ENCODE measurements at places on chromosomes 2 and 18.

GRCh38 chr2:240107477-240107796, 28.7 kb downstream of the COPS9 start:
- DNase-seq, result no peak

DNA sequence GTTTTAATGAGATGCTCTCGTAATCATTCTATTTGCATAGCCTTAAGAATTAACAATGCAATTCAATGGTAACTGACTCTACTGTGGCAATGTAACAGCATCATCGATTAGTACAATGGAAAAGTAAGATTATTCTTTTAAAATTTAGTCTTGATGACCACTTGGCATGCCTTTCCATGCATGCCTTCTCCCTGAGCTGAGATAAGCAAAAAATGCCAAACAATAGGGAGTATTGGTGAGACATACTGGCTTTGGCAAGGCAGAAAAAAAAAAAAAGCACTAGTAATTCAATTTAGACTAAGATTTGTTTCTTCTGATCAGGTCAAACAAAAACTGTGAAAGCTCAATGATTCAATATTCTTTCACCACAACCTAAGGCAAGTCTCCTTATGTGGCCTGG, 110.8 kb upstream of the TRIB2 start:
- DNase-seq, result no peak

DNA sequence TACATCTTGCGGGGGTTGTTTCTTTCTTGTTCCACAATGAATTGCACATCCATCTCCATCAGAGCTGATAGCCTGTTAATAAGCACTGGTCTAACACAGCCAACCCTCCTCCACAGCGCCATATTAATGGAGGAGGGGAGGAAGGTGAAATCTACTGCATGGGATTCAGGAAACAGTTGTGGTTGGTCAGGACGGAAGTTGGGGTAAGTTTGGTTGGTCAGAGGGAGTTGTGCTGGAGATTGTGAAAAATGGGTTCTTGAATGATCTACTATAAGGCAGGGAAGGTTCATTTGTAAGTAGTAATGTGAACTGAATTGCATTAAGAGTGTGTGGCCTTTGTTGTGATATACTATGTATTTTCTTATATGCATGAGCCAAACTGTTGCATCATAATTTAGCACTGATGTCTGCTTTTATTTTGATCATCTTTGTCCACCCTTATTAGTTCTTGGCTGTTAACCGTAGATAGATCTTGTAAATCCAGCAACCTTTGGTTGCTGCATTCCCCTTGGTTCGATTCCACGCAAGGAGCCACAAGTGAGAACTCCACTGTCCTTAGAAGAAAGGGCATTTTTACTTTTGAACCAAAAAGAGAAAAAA, 150.6 kb upstream of the MAPRE2 start:
- DNase-seq, result no peak

DNA sequence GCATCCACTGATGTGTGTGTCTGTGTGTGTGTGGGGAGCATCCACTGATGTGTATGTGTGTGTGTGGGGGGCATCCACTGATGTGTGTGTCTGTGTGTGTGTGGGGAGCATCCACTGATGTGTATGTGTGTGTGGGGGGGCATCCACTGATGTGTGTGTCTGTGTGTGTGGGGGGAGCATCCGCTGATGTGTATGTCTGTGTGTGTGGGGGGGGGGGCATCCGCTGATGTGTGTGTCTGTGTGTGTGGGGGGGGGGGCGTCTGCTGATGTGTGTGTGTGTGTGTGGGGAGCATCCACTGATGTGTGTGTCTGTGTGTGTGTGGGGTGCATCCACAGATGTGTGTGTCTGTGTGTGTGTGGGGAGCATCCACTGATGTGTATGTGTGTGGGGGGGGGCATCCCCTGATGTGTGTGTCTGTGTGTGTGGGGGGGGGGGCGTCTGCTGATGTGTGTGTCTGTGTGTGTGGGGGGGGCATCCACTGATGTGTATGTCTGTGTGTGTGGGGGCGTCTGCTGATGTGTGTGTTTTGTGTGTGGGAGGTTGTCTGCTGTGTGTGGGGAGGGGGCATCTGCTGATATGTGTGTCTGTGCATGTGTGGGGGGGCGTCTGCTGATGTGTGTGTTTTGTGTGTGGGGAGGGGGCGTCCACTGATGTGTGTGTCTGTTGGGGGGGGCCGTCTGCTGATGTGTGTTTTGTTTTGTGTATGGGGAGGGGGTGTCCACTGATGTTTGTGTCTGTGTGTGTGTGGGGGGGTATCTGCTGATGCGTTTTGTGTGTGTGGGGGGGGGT, 125.9 kb downstream of the NFATC1 start:
- DNase-seq, result peak; percentile 38

GRCh38 chr2:70823249-70823648, 2.9 kb upstream of the CLEC4F start:
- no peak for DNase-seq

DNA sequence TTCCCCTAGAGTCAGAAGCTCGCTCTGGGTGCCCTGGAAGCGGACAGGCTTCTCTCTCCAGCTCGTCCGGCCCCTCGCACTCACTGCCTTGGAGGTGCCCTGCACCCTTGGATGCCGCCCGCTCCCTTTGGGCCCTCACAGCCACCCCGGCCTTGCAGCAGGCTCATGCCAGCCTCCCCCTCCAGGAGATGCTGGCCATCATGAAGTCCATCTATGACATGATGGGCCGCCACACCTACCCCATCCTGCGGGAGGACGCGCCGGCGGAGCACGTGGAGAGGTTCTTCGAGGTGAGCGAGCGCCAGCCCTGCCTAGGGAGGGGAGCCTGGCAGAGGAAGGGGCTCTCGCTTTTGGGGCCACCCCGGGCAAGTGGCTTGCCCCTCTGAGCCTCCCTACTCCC, 20.3 kb upstream of the FAHD2A start:
- no peak for DNase-seq

- no peak for DNase-seq
Observed at GRCh38 chr2:161321944-161322648, 13.9 kb downstream of the PSMD14 start.

- no peak for DNase-seq
Observed at GRCh38 chr2:6557737-6558136, 308.0 kb downstream of the CMPK2 start.

DNA sequence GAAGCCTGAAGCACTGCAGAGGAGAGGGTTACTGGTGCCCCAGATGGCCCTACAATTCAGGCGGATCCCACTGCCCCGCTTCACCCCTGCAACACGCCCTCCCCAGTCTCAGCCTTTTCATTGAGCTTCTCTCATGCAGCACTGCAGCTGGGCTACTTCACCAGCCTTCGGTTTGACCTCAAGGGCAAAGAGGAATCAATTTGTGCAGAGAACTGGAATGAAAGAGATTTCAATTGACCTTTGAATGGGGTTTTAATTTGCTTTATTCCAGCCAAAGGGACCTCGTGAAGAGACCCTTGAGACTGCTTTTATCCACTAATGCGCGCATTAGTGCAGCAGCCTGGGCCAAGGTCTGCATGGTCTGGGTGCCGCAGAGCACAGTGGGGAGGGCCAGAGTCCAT, 8.8 kb upstream of the POMC start:
- DNase-seq, result no peak

DNA sequence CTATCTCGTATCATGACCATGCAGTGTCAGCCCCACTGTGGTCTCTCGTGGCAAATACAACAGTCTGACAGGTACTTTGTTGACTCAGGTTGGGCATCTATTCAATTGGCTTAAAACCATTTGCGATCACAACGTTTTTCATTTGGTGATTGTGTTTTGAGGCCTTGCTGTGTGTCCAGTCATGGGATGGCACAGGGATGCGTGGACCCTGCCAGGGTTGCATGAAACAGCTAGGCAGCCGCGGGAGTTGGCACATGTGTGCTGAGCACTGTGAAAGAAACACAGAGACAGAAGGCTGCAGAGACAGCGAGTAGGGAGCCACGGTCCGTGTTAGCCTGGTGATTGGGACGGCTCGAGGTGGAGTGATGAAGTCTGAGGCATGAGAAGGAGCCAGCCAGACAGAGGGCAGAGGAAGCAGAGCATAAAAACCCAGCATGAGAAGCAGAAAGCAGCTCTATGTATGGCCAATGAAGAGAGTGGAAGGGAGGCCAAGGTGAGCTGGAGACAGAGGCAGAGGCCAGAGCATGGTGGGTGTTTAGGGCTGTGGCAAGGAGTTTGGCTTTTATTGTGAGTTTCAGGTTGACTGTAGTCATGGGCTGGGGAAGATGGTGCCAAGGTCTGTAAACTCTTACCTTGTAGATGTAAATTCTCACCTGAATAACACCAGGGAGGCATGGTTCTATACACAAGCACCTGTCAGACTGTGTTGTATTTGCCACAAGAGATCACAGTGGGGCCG, 31.8 kb upstream of the IL1R1 start:
- DNase-seq, result no peak

DNA sequence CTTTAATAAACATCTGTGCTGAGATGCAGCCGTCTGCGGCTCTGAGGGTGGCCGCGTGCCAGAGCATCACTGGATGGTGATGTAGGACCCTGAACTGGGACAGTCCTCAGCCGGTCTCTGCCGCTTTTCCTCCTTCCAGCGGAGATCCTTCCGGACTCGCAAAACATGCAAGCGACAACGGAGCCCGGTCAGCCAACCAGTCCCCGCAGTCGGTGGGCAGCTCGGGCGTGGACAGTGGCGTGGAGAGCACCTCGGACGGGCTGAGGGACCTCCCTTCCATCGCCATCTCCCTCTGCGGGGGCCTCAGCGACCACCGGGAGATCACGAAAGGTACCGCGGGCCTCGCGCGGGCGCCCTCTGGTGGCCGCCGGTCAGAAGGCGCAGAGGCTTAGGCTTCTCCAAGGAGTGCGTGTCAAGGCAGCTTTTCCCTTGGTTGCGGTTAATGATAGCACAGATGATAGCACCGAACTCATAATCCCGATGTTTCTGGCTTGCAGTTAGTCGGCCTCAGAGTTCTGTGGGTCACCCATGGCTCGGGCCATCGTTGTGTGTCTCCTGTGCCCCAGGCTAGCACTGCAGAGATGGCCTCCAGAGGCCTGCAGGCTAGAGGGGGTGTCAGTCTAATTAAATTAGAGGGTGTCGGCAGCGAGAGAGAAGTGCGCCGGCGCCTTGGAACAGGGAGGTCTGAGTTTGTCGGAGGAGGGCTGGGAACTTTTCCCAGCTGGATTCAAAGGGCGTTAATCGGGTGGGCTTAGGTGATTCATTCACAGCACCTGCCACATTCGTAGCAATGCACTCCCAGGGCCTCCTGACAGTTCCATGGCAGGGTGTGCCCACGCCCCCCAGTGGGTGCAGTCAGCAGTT, 38.5 kb downstream of the LPIN1 start:
- peak; percentile 49 for DNase-seq

- DNase-seq, result no peak
Observed at GRCh38 chr2:65370387-65371073, 61.9 kb downstream of the SPRED2 start.

DNA sequence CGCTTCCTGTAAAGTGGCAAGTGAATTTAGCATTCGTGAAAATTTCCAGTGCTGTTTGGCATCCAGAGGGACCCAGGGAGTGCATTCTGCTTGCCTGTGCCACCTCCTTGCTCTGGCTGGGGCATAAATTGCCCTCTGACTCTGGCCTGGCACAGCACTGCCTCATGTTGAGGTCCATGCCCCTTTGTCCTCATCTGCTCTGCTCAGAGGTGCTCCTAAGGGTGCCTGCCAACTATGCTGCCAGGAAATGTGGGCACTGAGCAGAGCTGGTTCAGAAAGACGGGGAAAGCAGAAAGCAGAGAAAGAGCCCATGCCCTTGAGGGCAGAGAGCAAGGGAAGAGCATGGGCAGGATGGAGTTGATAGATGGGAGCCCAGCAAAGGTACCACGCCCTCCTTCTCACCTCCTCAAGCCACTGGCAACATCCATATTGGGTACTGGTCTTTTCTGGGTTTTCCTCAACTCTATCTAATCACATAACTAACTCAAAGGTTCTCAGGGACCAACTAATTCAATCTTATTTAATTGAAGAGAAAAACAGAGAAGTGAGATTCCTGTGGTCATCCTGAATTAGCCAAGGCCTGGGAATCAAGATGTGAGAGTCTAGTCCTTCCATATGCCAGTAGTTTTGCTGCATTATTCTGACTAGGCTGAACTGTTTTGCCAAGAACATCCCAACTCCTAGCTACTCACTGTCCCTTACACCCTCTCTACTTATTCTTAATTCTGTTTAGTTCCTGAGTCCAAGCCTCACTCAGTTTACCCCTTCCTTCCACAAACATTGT, 441.5 kb upstream of the TNP1 start:
- no peak for DNase-seq

DNA sequence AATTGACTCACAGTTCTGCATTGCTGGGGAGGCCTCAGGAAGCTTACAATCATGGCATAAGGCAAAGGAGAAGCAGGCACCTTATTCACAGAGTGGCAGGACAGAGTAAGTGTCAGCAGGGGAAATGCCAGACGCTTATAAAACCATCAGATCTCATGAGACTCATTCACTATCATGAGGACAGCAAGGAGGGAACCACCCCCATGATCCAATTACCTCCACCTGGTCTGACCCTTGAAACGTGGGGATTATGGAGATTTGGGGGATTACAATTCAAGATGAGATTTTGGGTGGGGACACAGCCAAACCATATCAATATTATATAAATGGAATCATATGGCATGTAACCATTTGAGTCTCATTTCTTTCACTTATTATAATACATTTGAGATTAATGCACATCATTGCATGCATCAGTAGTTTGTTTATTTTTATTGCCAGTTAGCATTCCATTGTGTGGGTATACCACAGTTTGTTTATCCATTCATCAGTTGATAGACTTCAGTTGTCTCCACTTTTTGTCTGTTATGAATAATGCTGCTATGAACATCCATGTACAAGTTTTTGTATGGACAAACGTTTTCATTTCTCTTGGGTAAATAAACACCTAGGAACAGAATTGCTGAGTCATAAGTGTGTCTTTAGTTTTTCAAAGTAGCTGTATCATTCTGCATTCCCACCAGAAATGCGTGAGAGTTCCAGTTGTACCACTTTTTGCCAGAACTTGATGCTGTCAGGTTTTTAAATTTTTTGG, 5.8 kb upstream of the SRBD1 start:
- no peak for DNase-seq

- peak; percentile 99 for DNase-seq
Observed at GRCh38 chr2:175167792-175168563, at the start of gene ATF2. ATF2 (minus strand) TSS chr2:175168203; CDS start chr2:175136443, 31,760 bp downstream.

- peak; percentile 59 for DNase-seq
Observed at GRCh38 chr2:75064691-75065396, 106.4 kb downstream of the POLE4 start.

- peak; percentile 77 for DNase-seq
Observed at GRCh38 chr2:73285159-73285739, 971 bp upstream of the FBXO41 start.

DNA sequence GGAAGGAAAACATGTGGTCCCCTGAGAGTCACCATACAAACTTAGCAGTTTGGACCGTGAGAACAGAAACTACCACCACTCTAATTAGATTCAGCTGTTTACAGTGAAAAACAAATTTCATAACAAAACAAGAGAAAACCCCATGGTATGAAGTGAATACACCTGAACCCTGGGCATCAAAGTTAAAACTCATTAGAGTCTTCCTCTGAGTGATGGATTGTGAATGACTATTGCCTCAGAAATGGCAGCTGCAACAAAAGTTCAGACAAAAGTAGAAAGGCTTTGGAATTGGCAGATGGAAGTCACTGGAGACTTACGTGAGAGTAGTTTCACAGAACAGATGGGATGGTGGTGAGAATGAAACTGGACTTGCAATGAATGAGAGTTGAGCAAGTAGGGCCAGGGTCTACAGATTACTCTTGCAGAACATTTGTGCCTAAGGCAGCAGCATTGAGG, 98.0 kb downstream of the AAK1 start:
- DNase-seq, result no peak

- DNase-seq, result no peak
Observed at GRCh38 chr2:160603771-160604510, 110.3 kb upstream of the RBMS1 start.
